Upper lobe of left lung (tissue), 6 donors: ENCODE measurements at places on chromosomes 12 and 14. TPM values are rescaled to one million over a fixed set of nuclear protein-coding genes. Genes with fewer than 3 reads are reported as not detected.

DNA sequence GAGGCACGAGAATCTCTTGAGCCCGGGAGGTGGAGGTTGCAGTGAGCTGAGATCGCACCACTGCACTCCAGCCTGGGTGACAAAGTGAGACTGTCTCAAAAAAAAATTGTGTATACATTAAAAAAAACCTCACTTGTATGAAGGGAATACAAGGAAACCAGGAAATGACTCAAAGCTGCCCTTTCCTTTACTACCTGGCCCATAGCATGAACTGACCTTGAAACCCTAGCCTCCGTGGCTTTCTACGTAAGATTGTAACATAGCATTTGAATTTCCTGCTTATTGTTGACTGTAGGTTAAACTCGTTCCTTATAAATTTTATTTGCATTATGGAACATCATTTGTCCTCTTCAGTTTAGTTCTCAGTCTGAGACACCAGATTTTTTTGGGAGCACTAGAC lies 9.1 kb upstream of the DDX47 start:
- H3K27ac ChIP-seq, result peak overlapping the region; percentile 61
- no peak overlapping the region for H3K4me3 ChIP-seq
- no peak for DNase-seq
- H3K27me3 ChIP-seq, result no peaks in the 10 kb centered on the region
- H3K4me1 ChIP-seq, result peaks cover 29% of the 10 kb centered on the region

GRCh38 chr14:35044939-35045797 lies 904 bp upstream of the FAM177A1 start:
- H3K4me1 ChIP-seq, result peaks cover 15% of the 10 kb centered on the region
- no peaks in the 10 kb centered on the region for H3K36me3 ChIP-seq
- no peak for DNase-seq
- peak overlapping the region; percentile 99 for H3K27ac ChIP-seq
- H3K27me3 ChIP-seq, result no peaks in the 10 kb centered on the region

DNA sequence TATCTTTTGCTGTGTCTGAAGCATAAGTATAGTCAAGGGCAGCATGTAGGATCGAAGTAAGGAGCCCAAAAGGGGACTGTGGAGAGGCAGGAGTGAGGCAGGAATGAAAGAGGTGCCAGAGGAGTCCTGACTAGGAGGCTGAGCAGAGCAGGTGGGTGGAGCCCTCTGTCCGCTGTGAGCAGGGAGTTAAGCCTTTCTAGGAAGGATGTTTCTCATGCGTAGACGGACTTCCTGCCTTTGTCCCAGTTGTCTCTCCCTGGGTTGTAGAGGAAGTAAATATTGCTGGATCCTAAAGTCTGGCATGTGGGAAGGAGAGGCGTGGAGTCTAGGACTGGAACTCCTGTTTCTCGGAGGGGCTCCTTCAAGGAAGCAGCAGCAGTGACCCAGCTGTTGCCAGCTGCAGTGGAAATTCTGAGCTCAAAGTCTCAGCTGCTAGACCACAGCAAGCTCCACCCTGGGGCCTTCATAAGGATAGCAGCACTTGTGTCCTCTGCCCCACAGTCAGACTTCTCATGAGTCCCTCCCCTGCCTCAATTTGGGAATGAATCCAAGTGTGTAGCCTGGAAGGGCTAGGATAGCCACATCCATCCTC lies 44.0 kb downstream of the RBMS2 start:
- no peaks in the 10 kb centered on the region for H3K27me3 ChIP-seq
- H3K27ac ChIP-seq, result peak overlapping the region; percentile 84
- peaks cover 52% of the 10 kb centered on the region for H3K36me3 ChIP-seq
- DNase-seq, result peak; percentile 77
- no peak overlapping the region for H3K4me3 ChIP-seq

Gene DPY19L2
- 4.0 TPM for total RNA-seq

GRCh38 chr14:70909733-70910614 lies 2.7 kb downstream of the PCNX1 start:
- H3K4me1 ChIP-seq, result peaks cover 25% of the 10 kb centered on the region
- no peak for DNase-seq
- no peaks in the 10 kb centered on the region for H3K36me3 ChIP-seq
- H3K27ac ChIP-seq, result peak overlapping the region; percentile 100
- no peak overlapping the region for H3K4me3 ChIP-seq

Gene ITGB7
- 7.3 TPM for total RNA-seq

GRCh38 chr14:23175823-23176222 lies 7.6 kb downstream of the SLC7A8 start:
- H3K27ac ChIP-seq, result no peak overlapping the region
- H3K36me3 ChIP-seq, result no peaks in the 10 kb centered on the region
- H3K4me3 ChIP-seq, result no peak overlapping the region
- no peaks in the 10 kb centered on the region for H3K27me3 ChIP-seq
- peaks cover 23% of the 10 kb centered on the region for H3K4me1 ChIP-seq

DNA sequence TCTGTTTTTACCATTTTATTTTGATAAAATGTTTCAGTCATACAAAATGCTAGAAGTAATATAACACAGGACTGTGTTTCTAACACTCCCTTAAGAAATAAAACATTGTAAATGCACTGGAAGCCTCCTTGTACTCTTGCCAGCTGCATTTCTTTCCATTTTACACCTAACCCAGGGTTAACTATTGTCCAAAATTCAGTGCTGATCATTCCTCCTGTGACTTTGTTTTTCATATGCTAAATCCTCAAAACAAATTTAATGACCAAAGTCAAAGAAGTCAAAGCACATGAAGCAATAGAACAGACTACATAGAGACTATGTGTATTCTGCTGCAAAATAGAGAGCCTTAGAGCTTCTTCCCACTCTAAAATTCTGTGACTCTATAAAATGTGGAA lies 420.3 kb upstream of the PRICKLE1 start:
- no peak overlapping the region for H3K4me3 ChIP-seq
- H3K27me3 ChIP-seq, result no peaks in the 10 kb centered on the region
- no peak for DNase-seq
- H3K27ac ChIP-seq, result no peak overlapping the region
- no peaks in the 10 kb centered on the region for H3K36me3 ChIP-seq

Gene CCDC197
- not detected for total RNA-seq

- no peaks in the 10 kb centered on the region for H3K27me3 ChIP-seq
- H3K27ac ChIP-seq, result no peak overlapping the region
- DNase-seq, result peak; percentile 24
- H3K4me1 ChIP-seq, result peaks cover 14% of the 10 kb centered on the region
Measured at GRCh38 chr14:68583548-68584280, 209.2 kb downstream of the ZFP36L1 start.

Gene INSM2
- not detected for total RNA-seq

Gene POTEG
- not detected for total RNA-seq

DNA sequence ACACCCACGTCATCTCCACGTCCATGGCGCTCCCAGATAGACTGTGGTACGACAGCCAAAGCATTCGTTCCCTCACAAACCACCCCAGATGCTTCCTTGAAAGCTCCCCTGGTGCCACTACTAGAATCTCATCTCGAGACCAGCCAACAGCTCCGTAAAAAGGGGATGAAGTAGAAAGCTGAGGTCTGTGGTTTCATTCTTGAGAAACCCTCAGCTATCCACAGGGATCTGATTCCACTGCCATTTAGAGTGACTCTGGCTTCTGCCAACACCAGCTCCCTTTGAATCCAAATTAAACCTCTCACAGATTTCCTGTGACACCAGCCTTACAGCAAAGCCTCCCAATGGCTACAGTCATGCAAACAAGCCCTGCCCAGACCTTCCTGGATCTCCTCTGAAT lies 18.5 kb upstream of the FOXN3 start:
- H3K36me3 ChIP-seq, result no peaks in the 10 kb centered on the region
- H3K27ac ChIP-seq, result no peak overlapping the region
- DNase-seq, result no peak
- H3K4me1 ChIP-seq, result peaks cover 7% of the 10 kb centered on the region
- H3K4me3 ChIP-seq, result no peak overlapping the region
- H3K27me3 ChIP-seq, result no peaks in the 10 kb centered on the region

DNA sequence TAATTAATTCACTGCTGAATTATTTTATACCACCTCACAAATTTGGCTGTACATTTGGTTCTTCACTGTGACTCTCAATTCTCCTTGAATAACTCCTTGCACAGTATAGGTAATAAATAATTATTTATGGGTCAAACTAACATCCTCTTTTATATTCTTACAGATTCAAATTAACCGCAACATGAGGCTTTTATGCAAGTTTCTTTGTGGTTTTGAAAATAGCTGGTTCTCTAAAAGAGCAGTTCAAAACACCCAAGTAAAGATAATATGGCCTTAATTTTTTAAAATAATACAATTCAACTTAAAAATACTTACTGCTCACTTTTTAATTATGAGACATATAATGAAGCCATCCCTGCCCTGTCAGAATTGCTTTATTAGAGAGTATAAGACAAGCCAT lies 12.9 kb upstream of the TRIM9 start:
- H3K27ac ChIP-seq, result no peak overlapping the region
- no peaks in the 10 kb centered on the region for H3K4me1 ChIP-seq
- H3K27me3 ChIP-seq, result no peaks in the 10 kb centered on the region
- no peak for DNase-seq
- H3K4me3 ChIP-seq, result no peak overlapping the region

- no peak for DNase-seq
- H3K4me1 ChIP-seq, result peaks cover 4% of the 10 kb centered on the region
- no peaks in the 10 kb centered on the region for H3K36me3 ChIP-seq
- H3K27ac ChIP-seq, result no peak overlapping the region
- no peak overlapping the region for H3K4me3 ChIP-seq
Measured at GRCh38 chr14:66233591-66233990, 252.6 kb upstream of the CCDC196 start.

GRCh38 chr14:92546347-92547053 lies 32.9 kb downstream of the RIN3 start:
- peak overlapping the region; percentile 36 for H3K27ac ChIP-seq
- H3K4me1 ChIP-seq, result peaks cover 17% of the 10 kb centered on the region
- H3K4me3 ChIP-seq, result no peak overlapping the region
- H3K27me3 ChIP-seq, result no peaks in the 10 kb centered on the region
- H3K36me3 ChIP-seq, result no peaks in the 10 kb centered on the region

Gene PLA2G1B
- 73.2 TPM for total RNA-seq

Gene ACOT4
- 6.4 TPM for total RNA-seq

DNA sequence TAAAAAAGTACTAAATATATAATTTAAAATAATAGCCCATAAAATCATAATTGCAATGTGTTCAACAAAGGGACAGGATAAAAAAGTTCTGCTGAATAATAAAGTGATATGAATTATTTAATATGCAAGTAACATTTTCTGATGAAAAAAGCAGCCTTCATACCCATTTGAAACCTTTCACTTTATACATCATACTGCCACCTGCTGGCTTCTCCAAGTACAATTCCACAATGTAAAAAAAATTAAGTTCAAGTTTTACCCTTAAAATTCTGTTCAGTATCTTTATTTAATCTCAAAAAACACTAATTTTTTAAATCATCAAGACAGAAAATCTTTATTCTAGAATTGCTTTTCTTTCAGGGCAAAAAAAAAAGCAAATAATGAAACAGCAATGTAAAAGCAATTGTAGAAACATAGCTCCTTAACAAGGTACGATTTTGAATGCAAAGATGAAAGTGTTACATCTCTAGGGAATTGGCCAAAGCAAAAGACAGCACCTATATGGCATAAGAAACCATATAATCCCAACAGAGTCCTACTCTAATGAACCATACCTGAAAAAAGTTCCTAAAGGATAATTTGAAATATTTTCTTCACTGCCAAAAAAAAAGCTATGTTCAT lies 15.0 kb downstream of the MDM1 start:
- H3K27ac ChIP-seq, result no peak overlapping the region
- no peaks in the 10 kb centered on the region for H3K4me1 ChIP-seq
- no peaks in the 10 kb centered on the region for H3K27me3 ChIP-seq
- DNase-seq, result no peak
- no peak overlapping the region for H3K4me3 ChIP-seq
- H3K36me3 ChIP-seq, result peaks cover 26% of the 10 kb centered on the region

DNA sequence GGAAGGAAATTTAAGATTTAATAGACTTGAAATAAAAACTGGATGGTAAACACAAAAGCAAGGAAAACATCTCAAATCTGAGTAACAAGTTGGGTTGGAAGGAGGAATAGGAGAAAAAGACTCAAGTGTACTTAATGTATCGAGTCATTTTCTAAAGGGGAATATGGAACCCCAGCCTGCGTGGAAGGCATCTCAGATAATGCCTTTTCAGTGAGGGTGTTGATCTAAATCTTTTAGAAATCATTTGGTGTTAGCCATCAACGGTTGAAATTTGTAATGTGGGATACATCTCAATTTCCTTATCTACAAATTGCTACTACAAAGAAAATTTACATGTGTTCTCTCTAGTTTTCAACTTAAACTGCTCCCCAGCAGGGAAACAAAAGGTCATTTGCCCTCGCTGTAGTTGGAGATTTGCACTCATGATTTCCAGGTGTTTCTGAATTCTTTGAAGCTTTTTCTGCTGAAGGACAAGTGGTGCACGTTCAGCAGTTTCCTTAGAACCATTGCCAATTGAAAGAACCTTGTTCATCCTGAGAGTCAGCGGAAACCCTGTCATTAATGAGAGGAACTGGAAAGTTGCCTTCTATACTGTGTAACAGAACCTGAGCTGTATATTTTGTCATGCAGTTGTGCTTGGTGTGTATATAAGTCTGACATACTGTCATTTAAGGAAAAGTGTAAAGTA lies 2.2 kb downstream of the PCBP2 start:
- no peak for DNase-seq
- peaks cover 20% of the 10 kb centered on the region for H3K4me1 ChIP-seq
- no peak overlapping the region for H3K27ac ChIP-seq
- H3K4me3 ChIP-seq, result peak overlapping the region; percentile 84

Gene HVCN1
- 29.2 TPM for total RNA-seq

DNA sequence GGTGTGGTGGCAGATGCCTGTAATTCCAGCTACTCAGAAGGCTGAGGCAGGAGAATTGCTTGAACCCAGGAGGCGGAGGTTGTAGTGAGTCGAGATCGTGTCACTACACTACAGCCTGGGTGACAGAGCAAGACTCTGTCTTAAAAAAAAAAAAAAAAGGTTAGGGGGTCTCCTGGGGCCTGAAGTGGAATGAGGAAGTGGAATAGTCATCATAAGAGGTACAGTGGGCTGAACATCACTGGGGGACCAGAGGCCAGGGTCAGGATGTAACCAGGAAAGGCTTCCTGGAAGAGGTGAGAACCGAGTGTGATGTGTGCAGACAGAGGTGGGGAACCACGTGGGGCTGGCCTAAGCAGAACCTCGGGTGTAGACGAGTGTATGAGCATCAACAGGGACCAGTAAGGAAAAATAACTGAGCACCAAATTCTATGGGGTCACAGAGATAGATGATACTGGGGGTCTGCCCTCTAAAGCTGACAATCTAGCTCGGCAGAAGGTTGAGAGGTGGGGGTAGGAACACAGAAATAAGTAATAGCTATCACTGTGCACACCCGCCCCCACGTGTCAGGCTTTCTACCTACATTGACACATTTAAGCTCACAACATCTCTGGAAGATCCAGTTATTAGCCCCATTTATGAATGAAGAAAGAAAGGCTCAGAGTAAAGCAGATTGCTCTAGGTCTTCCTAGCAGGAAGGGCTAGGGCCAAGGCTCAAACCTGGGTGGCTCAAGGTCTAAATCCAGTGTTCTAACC lies 5.0 kb upstream of the COX6A1 start:
- no peaks in the 10 kb centered on the region for H3K36me3 ChIP-seq
- H3K4me3 ChIP-seq, result no peak overlapping the region

Gene AICDA
- not detected for total RNA-seq
